ENCODE measurements at places on chromosomes 16 and 17.

DNA sequence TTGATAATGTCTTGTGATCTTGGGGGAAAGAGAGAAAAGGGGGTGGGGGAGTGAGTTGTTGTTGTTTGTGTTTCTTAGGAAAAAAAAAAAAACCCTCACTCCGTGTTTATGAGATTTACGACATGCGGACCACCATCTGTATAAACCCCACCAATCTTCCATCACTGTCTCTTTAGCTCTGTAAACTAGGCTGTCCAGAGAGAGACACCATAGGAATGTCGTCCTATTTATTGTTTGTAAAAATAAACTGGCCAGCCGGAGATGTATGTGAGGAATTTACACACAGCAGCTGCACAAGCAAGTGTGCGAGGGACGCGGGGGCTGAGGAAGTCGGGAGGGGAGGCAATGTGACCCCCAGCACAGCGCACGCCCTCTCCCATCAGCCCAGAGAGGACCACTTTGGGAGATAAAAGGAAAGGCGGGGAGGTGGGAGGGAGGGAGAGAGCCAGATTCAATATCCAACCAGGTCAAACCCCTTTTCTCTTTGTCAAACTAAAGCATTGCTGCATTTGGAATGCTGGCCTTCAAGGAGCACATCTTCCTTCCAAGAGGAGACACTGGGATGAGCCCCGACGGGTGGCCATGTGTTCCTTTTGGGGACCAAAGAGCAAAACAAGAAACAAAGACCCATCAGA, 136.2 kb upstream of the SALL1 start:
- DNase-seq, result no peak

DNA sequence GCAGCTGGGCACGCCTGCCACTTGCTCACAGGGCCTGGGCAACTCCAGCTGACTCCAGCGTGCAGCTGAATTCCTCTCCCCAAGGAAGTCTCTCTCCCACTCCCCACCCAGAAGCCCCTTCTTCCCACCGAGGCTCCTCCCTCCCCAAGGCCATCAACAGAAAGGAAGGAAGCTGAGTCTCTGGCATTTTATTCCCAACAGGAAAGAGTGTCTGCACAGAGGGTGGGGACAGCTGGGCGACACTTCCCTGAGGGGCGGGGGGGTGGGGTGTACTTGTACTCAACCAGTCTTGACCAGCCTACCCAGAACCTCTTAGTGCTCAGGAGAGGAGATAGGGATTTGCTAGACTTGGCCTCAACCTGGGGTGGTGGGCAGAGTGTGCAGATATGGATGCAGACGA, at the start of gene EXOC3L1:
EXOC3L1 (minus strand) TSS at position 96 of the 400 bp plus-strand sequence. CDS start 460 bp downstream, outside the sequence.
- no peak for DNase-seq

DNA sequence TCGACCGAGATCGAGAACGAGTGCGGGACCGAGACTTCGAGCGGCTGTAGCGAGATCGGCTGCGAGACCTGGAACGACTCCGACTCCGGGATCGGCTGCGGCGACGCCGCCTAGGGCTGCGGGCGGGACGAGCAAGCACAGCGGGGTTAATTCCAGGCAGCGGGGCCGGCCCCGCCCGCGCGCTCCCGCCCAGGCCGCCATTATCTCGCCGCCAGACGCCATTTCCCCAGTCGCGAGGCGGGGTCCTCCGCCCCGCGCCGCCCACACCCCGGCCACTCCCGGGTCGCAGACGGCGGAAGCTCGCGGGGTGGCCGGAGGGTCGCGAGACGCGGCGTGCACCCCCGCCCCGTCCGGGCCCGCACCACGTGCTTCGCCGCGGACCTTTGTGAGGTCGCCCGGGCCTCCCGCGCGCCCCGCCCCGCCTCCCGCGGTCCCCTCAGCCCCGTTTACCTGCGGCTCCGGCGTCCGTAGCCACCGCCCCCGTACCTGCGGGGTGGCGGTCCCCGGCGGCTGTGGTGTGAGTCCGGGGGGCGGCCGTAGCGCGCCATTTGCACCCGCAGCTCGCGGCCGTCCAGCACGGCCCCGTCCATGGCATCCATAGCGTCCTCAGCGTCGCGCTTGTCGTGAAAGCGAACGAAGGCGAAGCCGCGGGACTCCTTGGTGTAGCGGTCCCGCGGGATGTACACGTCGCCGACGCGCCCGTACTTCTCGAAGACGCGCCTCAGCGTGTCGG, 616 bp downstream of the SRSF2 start:
- peak; percentile 62 for DNase-seq

- DNase-seq, result no peak
Measured at GRCh38 chr17:72538901-72539352, 418.1 kb downstream of the SOX9 start.

DNA sequence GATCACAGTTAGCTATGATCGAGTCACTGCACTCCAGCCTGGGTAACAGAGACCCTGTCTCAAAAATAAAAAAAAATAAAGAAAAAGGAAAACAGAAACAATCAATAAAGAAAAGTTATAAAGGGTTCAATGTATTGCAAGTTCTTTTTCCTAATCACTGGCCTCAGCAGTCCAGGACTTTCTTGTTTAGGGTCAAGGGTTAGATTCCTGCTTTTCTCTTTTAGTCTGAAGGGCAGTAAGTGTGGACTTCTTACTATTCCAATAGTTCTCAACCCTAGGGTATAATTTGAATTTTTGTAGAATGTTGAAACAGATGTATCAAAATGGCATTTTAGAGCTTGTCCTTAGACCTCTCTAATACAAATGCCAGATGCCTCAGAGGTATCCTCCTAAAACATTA, 27.3 kb downstream of the SMYD4 start:
- no peak for DNase-seq

All from ELR (cell line).